ENCODE measurements at places on chromosomes 1 and 21. TPM values are rescaled to one million over a fixed set of nuclear protein-coding genes. Genes with fewer than 3 reads are reported as not detected.

DNA sequence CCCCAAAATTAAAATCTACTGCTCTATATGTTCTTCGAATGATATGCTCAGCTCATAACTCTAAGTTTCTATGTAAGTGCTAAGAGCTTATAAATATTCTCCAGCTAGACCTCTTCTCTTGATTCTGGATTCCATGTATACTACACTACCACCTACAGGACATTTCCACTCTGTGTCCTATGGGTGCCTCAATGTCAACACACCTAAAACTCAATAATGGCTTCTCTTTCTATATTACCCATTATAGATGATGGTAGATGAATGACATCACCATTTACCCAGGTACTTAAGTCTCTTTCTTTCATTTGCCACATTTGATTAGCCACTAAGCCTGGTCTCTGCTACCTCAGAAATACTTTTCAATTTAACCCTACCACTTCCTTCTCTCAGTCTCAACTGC is 41.3 kb downstream of the TBX19 start:
- DNase-seq = no peak
- peaks cover 3% of the 10 kb centered on the region for H3K4me1 ChIP-seq
- no peaks in the 10 kb centered on the region for H3K36me3 ChIP-seq

- H3K4me3 ChIP-seq = peak within 1 kb of the TSS; percentile 45
- H3K27me3 ChIP-seq = no peaks in the 10 kb centered on the region
These were observed at the start of gene KLHL21 for GRCh38 chr1:6602669-6603237. Gene KLHL21 (minus strand): TSS chr1:6602869. CDS start chr1:6602817, 52 bp downstream.

KCNJ6 gene
- total RNA-seq = not detected

RHD gene
- total RNA-seq = not detected

DNAH14 gene
- 45.2 TPM for total RNA-seq
